ENCODE measurements at places on chromosomes 4 and X.
A peak's percentile ranks its signal among the peaks of the same experiment; 100 is the strongest.

GRCh38 chr4:183458005-183458404, 13.6 kb downstream of the CDKN2AIP start:
- no peak overlapping the region for H3K27ac ChIP-seq
- H3K4me1 ChIP-seq, result no peaks in the 10 kb centered on the region
- no peaks in the 10 kb centered on the region for H3K36me3 ChIP-seq
- DNase-seq, result no peak

DNA sequence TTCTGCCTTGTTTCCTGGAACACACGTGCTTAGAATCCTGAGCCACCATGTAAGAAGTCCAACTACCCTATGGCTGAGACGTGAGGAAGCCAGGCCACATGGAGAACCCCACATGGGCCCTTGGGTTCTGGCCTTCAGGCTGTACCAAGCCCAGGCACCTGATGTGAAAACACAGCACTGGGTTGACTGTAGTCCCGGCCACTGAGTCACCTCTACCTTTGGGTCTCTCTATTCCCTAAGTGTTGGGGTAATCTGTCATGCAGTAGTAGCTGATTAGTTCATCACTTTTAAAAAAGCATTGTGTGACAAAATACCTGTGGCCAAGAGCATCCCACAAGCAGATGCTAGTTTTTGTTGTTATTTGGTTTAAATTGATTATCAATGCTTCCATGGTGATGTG, 24.3 kb downstream of the CFAP97 start:
- no peaks in the 10 kb centered on the region for H3K36me3 ChIP-seq
- H3K4me1 ChIP-seq, result no peaks in the 10 kb centered on the region
- no peak overlapping the region for H3K27ac ChIP-seq
- no peak for DNase-seq
- H3K4me3 ChIP-seq, result no peak overlapping the region

- no peak overlapping the region for H3K4me3 ChIP-seq
- peak overlapping the region; percentile 30 for H3K27ac ChIP-seq
- no peaks in the 10 kb centered on the region for H3K36me3 ChIP-seq
Observed at GRCh38 chrX:119684916-119685224, 8.1 kb downstream of the SEPTIN6 start.

GRCh38 chr4:75950213-75950815, 9.5 kb upstream of the NAAA start:
- DNase-seq, result no peak
- no peaks in the 10 kb centered on the region for H3K4me1 ChIP-seq
- H3K36me3 ChIP-seq, result no peaks in the 10 kb centered on the region
- no peak overlapping the region for H3K27ac ChIP-seq

GRCh38 chrX:46561824-46562657, 11.5 kb upstream of the CHST7 start:
- H3K27ac ChIP-seq, result no peak overlapping the region
- H3K4me3 ChIP-seq, result no peak overlapping the region
- no peak for DNase-seq
- H3K27me3 ChIP-seq, result no peaks in the 10 kb centered on the region
- no peaks in the 10 kb centered on the region for H3K4me1 ChIP-seq

GRCh38 chr4:74474345-74475090, 29.6 kb downstream of the AREG start:
- no peak for DNase-seq
- H3K27me3 ChIP-seq, result no peaks in the 10 kb centered on the region
- H3K27ac ChIP-seq, result no peak overlapping the region
- H3K4me1 ChIP-seq, result no peaks in the 10 kb centered on the region
- H3K36me3 ChIP-seq, result no peaks in the 10 kb centered on the region

GRCh38 chr4:1870578-1871443, at the start of gene NSD2:
NSD2 (plus strand) TSS chr4:1871393; CDS start chr4:1900655, 29,262 bp downstream.
- H3K36me3 ChIP-seq, result no peaks in the 10 kb centered on the region
- peak; percentile 90 for DNase-seq
- H3K27me3 ChIP-seq, result no peaks in the 10 kb centered on the region

DNA sequence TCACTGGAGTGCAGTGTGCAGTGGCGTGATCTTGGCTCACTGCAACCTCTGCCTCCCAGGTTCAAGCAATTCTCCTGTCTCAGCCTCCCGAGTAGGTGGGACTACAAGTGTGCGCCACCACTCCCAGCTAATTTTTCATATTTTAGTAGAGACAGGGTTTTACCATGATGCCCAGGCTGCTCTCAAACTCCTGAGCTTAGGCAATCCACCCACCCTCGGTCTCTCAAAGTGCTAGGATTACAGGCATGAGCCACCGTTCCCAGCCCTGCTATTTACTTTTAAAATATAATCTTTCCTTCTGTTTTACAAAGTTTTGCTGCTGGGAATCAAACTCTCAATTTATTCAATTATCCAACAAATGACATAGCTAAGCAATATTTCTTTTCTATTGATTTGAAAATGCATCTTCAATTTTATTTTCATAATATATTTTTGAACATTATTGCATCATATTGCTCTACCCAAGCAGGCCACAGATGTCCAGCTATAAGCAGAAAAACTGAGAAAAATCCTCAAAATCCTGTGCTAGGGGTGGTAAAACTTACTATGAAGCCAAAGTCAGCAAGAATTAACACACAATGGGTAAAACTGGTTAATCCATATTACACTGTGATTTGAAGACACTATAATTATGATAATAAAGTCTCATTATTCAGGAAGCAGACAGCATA, 5.2 kb downstream of the TIFA start:
- no peaks in the 10 kb centered on the region for H3K4me1 ChIP-seq
- no peak overlapping the region for H3K27ac ChIP-seq
- H3K4me3 ChIP-seq, result no peak overlapping the region
- no peaks in the 10 kb centered on the region for H3K27me3 ChIP-seq
- no peak for DNase-seq
- no peaks in the 10 kb centered on the region for H3K36me3 ChIP-seq

GRCh38 chr4:97150966-97151365, 992.3 kb downstream of the STPG2 start:
- DNase-seq, result no peak
- no peaks in the 10 kb centered on the region for H3K4me1 ChIP-seq
- H3K4me3 ChIP-seq, result no peak overlapping the region
- H3K27me3 ChIP-seq, result no peaks in the 10 kb centered on the region

GRCh38 chr4:1031346-1031745, 19.9 kb downstream of the FGFRL1 start:
- H3K27me3 ChIP-seq, result peaks cover 23% of the 10 kb centered on the region
- no peak overlapping the region for H3K4me3 ChIP-seq
- no peak overlapping the region for H3K27ac ChIP-seq
- H3K36me3 ChIP-seq, result no peaks in the 10 kb centered on the region

- no peaks in the 10 kb centered on the region for H3K27me3 ChIP-seq
- H3K4me1 ChIP-seq, result no peaks in the 10 kb centered on the region
- no peaks in the 10 kb centered on the region for H3K36me3 ChIP-seq
Observed at GRCh38 chr4:1113311-1114009, at the start of gene RNF212. RNF212 (minus strand) TSS chr4:1113564; CDS start chr4:1113464, 100 bp downstream.

DNA sequence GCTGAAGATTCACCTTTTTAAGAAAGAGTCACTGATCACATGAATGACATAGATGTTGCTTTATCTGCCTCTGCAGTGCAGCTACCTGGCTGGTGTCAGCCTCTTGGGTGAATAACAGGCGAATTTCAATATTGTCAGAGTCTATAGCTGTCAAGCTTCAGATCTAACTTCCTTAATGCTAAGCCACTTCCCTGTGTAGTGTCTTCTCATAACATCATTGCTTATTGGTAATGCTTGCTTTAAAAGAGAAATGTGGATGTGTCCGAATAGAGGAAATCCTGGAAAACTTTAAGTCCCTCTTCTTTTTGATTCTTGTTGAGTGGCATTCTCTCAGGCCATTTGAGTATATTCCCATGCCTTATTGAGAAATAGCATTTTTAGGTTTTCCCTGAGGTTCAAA, 7.3 kb upstream of the IGFBP7 start:
- peak overlapping the region; percentile 85 for H3K27ac ChIP-seq
- no peak for DNase-seq
- H3K4me1 ChIP-seq, result no peaks in the 10 kb centered on the region
- H3K36me3 ChIP-seq, result no peaks in the 10 kb centered on the region
- no peak overlapping the region for H3K4me3 ChIP-seq

- H3K27me3 ChIP-seq, result no peaks in the 10 kb centered on the region
- H3K27ac ChIP-seq, result no peak overlapping the region
- H3K36me3 ChIP-seq, result no peaks in the 10 kb centered on the region
- no peak overlapping the region for H3K4me3 ChIP-seq
- no peak for DNase-seq
Observed at GRCh38 chr4:40378619-40379018, 43.5 kb downstream of the CHRNA9 start.

DNA sequence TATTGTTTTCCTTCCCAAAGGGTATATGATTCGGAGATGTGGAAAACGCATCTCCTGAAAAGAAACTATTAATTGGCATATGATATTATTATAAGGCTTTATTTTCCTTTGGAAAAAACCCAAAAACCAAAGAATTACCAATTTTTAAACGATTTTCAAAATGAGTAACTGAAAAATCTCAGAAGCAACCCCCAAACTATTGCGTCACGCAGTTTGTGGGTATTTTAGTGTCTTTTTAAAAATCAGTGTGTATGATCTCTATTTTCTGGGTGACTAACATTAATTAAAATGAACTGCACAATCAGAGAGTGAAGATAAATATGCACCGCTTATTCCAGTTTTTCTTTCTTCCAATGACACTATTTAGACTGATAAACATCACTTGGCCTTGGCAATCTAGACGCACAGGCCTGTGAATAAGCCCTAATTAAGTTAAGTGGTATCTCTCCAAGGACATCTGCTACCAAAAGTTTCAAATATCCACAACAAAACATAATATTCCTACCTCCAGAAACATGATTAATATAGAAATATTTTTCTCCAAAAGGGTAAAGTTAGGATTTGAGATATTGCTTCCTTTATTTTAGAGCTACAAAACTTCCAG, 511.5 kb upstream of the FAM241A start:
- no peak overlapping the region for H3K27ac ChIP-seq
- no peak for DNase-seq
- peaks cover 10% of the 10 kb centered on the region for H3K27me3 ChIP-seq
- H3K4me1 ChIP-seq, result no peaks in the 10 kb centered on the region
- no peaks in the 10 kb centered on the region for H3K36me3 ChIP-seq

DNA sequence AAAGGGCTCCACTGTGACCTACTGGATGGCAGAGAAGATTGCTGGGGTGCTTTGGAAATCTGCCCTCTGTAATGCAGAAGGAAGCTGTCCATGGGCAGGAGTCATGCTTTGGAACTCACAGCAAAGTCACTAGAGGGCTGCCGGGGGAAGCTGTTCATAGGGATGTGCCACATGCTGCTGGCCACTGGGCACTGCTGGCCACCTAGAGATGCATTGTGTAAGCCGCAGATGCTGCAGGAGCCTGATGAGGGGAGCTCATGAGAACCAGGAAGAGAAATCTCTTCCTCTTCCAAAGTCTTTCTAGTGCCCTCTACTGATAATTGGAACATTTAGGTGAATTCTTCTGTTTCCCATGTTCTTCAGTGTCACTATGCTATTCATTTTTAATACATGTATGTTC, 31.2 kb upstream of the UXT start:
- no peaks in the 10 kb centered on the region for H3K27me3 ChIP-seq
- no peak overlapping the region for H3K27ac ChIP-seq
- no peak overlapping the region for H3K4me3 ChIP-seq
- H3K4me1 ChIP-seq, result no peaks in the 10 kb centered on the region

DNA sequence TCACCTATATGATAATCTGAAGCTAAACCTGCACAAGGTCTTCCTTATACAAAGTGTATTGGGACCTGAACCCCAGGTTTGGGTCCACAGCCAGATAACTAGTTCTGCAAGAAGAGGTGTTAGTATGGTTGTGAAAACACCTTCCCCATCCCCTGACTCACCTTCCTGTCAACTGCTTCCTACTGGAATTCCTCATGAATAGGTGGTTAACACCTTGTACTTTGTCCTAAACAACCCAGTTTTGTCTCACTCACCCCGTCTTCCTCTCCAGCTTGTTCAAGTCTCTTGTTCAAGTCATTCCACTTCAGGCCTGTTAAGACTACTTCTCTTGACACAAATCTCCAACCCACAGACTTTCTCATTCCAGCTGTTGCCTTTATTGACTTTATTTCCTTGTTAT, 45.5 kb downstream of the CCNG2 start:
- H3K27me3 ChIP-seq, result no peaks in the 10 kb centered on the region
- no peak for DNase-seq
- no peaks in the 10 kb centered on the region for H3K36me3 ChIP-seq
- no peak overlapping the region for H3K4me3 ChIP-seq
- no peaks in the 10 kb centered on the region for H3K4me1 ChIP-seq

GRCh38 chrX:117196481-117196880, 733.7 kb upstream of the CT83 start:
- H3K27me3 ChIP-seq, result no peaks in the 10 kb centered on the region
- no peaks in the 10 kb centered on the region for H3K4me1 ChIP-seq
- no peaks in the 10 kb centered on the region for H3K36me3 ChIP-seq
- no peak overlapping the region for H3K27ac ChIP-seq
- no peak overlapping the region for H3K4me3 ChIP-seq

- DNase-seq, result peak; percentile 67
- no peaks in the 10 kb centered on the region for H3K27me3 ChIP-seq
- H3K4me1 ChIP-seq, result peaks cover 7% of the 10 kb centered on the region
- H3K27ac ChIP-seq, result peak overlapping the region; percentile 84
Observed at GRCh38 chr4:3765271-3766035, 732 bp upstream of the ADRA2C start.

DNA sequence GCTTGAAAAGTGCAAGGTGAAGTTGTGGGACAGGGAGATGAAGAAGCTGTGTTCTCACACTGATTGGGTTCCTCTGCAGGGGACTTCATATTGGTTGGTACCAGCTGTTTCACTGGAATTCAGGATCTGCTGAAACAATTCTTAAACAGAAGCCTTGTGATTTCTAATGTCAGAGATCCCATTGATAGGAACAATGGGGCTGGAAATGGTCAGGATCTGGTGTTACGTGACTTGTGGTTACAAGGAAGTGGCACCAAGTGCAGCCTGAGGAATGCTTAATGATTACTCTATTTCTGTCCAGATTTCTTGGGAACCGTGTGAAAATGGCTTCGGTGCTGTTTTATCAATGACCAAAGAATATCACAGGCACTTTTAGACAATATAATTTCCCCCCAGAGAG, 68.1 kb downstream of the MOSPD2 start:
- H3K27ac ChIP-seq, result no peak overlapping the region
- H3K27me3 ChIP-seq, result no peaks in the 10 kb centered on the region
- H3K4me3 ChIP-seq, result no peak overlapping the region
- no peaks in the 10 kb centered on the region for H3K36me3 ChIP-seq

GRCh38 chrX:104135677-104136076, 21.1 kb downstream of the SLC25A53 start:
- no peaks in the 10 kb centered on the region for H3K4me1 ChIP-seq
- no peak overlapping the region for H3K4me3 ChIP-seq
- no peak for DNase-seq
- no peaks in the 10 kb centered on the region for H3K36me3 ChIP-seq

Measured in uterus (tissue), 4 donors.